Pons (tissue), 1 donor: ENCODE measurements at places on chromosomes 3 and 15.

GRCh38 chr3:71305231-71306206 lies 278.0 kb downstream of the FOXP1 start:
- DNase-seq: peak; percentile 91

- no peak for DNase-seq
These were observed 242.8 kb downstream of the TBL1XR1 start for GRCh38 chr3:176954517-176954916.

DNA sequence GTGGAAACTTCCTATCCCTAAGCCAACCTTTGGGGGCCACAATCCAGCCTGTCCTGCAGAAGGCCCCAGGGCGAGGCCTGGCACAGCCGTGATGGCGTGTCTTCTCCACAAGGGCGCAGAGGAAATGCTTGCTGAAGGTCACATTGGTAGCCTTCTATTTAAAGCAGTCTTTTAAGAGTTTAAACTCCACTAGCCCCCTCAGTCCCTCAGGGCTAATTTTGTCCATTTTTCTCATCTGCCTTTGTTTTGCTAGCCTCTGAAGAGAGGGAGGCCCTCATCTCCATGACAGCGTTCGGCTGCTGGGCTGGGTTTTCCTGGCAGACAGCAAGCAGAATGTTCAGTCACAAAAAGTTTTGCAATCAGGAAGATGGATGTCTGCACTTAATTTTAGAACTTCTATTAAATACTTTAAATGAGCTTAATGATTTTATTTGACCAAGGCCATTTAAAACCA lies 40.8 kb downstream of the RARB start:
- no peak for DNase-seq

DNA sequence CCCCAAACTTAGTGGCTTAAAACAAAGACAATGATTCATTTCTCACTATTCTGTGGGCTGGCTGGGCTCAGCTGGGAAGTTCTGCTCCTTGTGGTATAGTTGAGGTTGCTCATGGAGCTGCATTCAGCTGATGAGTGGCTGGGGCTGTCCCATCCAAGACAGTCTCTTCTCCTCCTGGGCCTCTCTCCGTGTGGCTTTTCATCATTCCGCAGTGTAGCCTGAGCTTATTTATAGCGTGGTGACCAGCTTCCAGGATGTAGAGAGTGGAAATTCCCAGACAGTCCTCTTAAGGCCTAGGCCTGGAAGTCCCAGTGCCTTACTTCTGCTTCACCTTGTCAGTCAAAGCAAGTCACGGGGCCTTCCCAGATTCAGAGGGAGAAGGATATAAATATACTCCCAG lies 136.7 kb upstream of the DAZL start:
- DNase-seq: no peak

- DNase-seq: no peak
These were observed 223.7 kb downstream of the PDZRN3 start for GRCh38 chr3:73401059-73401458.

DNA sequence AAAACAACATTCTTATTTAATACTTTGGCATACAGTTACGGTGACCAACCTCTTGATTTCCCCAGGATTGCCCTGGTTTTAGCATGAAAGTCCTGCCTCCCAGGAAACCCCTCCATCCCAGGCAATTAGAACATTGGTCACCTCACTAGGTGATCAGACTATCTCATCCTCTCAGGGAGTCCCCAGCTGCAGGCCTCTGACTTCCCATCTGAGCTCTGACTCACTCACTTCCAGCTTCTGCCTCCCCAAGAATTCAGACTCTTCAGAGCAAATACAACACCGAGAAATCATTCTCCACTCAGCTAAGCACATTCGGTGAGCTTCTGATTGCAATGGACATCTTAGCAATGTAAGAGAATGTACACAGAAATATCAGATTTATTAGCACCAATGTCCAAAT lies 92.4 kb upstream of the HES1 start:
- DNase-seq: no peak

GRCh38 chr3:62028236-62028635 lies 345.1 kb downstream of the FEZF2 start:
- DNase-seq: no peak

DNA sequence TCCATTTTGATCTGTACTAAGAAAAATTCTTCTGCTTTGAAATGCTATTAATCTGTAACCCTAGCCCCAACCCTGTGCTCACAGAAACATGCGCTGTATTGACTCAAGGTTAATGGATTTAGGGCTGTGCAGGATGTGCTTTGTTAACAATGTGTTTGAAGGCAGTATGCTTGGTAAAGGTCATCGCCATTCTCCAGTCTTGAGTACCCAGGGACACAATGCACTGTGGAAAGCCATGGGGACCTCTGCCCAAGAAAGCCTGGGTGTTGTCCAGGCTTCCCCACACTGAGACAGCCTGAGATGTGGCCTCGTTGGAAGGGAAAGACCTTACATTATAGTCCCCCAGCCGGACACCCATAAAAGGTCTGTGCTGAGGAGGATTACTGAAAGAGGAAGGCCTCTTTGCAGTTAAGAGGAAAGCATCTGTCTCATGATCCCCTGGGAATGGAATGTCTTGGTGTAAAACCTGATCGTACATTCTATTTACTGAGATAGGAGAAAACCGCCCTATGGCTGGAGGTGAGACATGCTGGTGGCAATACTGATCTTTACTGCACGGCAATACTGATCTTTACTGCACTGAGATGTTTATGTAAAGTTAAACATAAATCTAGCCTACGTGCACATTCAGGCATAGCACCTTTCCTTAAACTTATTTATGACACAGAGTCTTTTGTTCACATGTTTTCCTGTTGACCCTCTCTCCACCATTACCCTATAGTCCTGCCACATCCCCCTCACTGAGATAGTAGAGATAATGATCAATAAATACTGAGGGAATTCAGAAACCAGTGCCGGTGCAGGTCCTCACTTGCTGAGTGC lies 6.3 kb downstream of the PIGZ start:
- no peak for DNase-seq

GRCh38 chr15:74727727-74728126 lies 2.4 kb upstream of the CYP1A1 start:
- DNase-seq: no peak

DNA sequence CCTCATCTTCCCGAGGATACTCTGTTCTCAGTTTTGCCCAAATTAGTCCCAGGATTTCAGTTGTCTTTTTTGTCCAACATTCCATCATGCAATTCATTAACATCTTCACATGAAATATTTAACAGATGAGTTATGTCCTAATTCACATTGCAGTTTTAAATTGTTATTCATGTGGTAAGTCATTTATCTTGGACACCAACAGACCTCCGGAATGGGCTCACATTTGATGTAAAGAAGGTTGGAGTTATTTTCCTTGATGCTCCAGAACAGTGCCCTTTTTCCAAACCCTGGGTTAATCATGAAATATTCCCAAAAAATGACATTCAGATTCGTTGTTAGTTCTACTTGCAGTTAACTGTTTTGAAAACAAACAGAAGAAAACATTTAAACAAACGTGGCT lies 32.8 kb upstream of the LRTM1 start:
- DNase-seq: no peak

DNA sequence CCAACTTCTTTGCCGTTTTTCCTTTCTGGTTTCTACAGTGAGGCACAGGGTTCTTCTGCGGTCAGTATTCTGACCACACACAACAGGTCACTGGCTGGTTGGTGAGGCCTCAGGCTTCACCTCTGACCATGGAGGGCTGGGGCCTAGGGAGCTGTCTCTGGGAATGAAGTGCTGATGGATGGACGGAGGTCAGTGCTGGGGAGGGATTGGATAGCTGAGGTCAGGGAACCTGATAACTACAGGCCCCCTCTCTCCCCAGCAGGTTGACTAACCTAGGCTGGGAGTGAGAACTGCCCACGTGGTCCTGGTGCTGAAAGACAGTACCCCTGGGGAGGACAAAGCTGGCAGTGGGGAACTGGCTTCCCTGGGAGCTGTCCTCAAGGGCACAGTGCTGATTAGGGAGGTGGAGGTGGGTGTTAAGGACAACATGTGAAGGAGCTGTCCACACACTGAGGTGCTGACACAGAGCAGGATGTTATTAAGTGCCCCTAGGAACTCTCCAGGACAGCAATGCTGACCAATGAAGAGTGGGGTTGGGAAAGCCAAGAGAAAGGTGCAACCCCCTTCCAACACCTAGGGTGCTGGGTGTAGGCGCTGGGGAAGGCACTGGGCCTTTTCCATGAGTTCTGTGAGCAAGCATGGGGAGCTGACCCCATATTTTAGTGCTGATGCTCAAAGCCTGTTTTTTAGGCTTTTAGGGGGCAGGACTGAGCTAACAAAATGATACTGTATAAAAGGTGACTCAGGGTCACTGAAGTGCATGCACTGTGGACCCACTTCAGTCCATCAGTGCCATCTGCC lies 45.2 kb downstream of the ATP2B2 start:
- DNase-seq: no peak

DNA sequence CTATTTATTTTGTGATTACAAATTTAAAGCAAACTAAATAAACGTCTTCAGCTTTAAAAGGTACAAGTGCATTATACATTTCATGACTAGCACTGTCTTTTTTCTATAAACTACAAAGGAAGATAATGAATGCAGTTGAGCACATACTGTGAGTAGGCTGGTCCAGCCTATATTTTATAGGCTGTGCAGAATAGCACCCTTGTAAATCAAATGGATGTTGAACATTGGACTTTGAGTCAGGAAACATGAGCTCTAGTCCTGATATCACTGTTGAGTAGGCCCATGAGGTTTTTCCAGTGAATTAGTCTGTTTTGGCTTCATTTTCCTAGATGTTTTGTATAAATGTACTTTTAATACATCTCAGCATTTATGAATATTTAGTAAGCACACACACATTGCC lies 447.3 kb upstream of the KCNMB2 start:
- no peak for DNase-seq

GRCh38 chr15:89101302-89102193 lies 13.3 kb downstream of the ABHD2 start:
- DNase-seq: no peak

DNA sequence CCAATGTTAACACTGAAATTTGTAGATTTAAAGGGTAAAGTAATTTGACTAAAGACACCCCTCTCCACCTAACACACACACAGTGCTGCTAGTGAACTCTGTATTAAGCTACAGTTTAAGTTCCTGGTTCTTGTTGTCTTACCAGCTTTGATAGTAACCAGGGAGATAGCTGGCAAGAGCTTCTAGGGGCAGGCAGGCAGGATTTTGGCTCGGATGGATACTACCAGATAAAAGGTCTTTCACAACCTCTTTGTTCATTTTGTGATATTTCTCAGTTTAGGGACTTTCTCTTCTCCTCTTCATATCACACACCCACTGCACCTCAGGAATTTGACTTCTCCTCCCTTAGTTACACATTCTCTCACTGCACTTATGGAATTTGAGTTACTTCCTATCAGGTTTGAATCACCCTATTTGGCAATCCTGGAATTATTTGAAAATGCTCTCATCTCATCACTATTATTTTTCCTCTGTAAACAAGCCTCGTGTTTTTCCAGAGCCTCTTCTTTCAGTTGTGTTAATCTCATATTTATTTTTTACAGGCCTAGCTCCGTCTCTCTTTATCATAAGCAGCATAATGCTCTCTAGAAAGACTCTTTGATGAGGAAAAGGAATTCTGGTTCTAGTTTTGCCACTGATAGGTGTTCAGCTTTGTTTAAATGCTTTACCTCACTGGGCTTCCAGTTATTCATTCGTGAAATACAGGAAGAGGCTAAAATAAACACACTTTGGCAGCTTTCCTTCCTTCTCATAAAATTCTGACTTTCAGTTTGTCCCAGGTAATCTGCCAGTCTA lies 23.0 kb upstream of the CLDN1 start:
- DNase-seq: no peak

- DNase-seq: peak; percentile 19
These were observed 224.4 kb upstream of the TLE3 start for GRCh38 chr15:70322051-70322668.

GRCh38 chr3:55766753-55767152 lies 279.6 kb upstream of the WNT5A start:
- DNase-seq: no peak

GRCh38 chr3:9749296-9749644 lies 482 bp upstream of the OGG1 start:
- DNase-seq: peak; percentile 35

DNA sequence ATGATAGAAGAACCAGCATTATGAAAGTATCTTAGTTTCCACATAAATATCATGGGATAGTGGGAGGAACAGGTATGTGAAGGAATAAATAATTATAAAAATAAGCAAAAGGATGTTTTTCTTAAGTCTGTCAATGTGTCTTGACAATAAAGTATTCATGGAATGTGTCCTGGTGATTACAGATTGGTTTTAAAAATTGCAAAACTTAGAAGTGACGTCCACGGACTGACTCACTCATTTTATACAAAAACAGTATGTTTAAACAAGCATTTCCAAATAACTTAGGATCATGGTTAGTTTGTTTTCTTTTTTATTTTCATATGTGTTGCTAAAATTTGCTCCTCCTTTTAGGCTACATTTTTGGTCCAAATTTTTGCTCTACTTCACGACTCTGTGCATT lies 687.0 kb upstream of the NECTIN3 start:
- DNase-seq: no peak

DNA sequence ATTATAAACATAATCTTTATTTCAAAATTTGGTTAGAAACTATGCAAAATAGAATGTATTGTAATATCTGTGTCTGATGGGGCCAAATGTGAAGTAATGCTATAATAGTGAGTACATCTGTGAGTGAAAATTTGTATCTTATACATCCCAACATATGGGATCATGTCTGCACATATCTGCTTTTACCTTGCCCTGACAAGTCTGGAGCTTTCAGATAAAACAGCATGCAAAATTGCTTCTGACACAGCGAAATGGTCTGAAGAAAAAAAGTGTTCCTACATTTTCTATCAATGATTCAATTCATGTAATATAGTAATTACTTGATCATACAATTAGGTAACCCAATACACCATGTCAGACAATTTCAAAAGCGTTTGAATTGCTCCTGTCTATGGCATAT lies 58.1 kb upstream of the P3H2 start:
- DNase-seq: no peak

DNA sequence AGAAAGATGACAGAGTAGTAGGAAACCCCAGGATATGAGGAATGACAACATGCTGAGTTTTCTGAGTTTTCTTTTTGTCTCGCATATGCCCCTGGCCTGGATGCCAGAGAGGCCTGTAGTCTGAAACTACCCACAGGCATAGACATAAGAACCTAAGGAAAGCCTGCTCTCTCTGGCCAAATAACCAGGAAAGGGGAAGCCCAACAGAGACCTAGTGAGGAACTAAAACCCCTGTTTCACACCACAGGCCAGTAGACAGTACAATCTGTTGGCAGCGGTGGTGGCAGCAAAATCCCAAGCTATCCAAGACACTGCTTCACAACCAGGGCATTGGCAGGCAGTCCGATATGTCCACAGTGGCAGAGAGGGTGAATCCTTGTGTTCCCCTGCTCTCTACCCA lies 55.0 kb upstream of the DCP1A start:
- DNase-seq: peak; percentile 40

DNA sequence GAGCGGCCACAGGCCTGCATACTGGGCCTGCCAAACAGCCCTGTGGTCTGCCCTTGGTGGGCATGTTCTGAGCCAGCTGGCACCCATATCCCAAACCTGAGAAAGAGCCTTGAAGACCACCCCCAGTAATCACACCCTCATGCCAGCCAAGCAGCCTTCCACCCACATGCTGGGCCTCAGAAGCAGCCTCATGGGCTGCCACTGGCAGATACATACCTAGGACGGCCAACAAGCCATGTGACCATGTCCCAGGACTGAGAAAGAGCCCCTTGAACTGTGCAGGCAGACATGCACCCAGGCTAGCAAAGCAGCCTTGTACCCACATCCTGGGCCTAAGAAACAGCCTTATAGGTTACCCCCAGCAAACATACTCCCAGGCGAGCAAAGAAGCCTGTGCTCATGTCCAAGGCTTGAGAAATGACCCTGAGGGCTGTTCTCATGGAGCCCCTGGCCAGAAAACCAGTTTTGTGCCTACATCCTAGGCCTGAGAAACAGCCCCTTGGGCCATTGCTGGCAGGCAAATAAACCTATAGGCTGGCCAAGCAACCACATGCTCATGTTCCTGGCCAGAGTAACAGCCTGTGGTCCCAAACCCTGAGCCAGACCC lies 24.9 kb downstream of the TUBGCP5 start:
- no peak for DNase-seq
